ENCODE measurements at places on chromosomes 1 and 21.

DNA sequence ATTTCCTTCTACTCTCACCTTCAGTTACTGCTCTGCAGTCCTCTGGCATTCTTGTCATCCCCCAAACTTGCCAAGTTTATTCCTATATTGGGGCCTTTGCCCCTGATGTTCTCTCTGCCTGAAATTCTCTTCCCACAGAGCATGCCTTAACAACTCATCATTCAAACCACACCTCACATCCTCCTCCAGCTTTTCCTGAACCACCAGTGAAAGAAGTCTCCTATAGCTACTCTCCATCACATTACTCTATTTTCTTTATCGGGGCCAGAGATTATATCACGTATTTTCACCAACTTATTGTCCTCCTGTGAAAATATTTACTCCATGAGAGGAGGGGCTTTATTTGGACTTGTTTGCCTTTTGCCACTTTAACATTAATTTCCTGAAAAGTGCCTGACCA is 32.1 kb downstream of the EXTL2 start:
- no peak for DNase-seq

- DNase-seq = no peak
These were observed 113.1 kb downstream of the ATP5PO start for GRCh38 chr21:33802481-33802880.

GRCh38 chr1:221509575-221510355 is 232.1 kb downstream of the DUSP10 start:
- DNase-seq = no peak

GRCh38 chr1:154547105-154547732 is 11.2 kb downstream of the UBE2Q1 start:
- DNase-seq = no peak

DNA sequence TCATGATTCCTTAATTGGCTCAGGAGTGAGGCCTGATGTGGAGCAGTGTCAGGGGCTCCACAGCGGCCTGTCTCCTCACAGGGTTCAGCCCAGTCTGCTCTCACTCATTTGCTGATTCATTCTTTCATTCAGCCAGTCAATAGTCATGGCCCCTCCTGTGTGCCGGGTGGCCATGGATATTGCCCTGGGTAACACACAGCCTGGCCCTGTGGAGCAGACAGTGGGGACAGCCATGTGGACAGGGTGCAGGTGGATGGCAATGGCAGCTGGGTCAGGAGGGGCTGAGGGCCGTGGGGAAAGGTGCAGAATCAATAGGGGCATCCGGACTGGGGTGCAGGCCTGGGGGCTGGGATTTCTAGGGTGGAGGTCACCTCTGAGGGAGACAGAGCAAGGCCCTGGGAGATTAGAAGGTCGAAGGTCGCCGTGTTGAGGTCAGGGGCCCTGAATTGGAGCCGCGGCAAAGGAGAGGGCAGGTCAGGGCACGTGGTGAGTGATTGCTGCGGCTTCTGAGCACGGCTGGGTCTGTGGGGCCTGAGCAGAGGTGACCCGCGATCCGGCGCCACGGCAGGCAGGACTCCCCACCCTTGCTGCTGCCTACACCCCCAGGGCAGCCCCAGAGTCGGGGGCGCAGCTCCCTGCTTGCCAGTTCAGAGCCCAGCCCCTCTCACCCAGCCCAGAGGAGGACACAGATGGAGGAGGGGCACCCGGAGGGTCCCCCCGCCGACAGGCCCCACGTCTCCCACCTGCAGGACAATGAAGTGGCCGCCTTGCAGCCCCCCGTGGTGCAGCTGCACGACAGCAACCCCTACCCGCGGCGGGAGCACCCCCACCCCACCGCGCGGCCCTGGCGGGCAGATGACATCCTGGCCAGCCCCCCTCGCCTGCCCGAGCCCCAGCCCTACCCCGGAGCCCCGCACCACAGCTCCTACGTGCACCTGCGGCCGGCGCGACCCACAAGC is 33.4 kb downstream of the SLC19A1 start:
- no peak for DNase-seq

- DNase-seq = peak; percentile 61
These were observed 273.4 kb upstream of the CACYBP start for GRCh38 chr1:174726167-174726879.

DNA sequence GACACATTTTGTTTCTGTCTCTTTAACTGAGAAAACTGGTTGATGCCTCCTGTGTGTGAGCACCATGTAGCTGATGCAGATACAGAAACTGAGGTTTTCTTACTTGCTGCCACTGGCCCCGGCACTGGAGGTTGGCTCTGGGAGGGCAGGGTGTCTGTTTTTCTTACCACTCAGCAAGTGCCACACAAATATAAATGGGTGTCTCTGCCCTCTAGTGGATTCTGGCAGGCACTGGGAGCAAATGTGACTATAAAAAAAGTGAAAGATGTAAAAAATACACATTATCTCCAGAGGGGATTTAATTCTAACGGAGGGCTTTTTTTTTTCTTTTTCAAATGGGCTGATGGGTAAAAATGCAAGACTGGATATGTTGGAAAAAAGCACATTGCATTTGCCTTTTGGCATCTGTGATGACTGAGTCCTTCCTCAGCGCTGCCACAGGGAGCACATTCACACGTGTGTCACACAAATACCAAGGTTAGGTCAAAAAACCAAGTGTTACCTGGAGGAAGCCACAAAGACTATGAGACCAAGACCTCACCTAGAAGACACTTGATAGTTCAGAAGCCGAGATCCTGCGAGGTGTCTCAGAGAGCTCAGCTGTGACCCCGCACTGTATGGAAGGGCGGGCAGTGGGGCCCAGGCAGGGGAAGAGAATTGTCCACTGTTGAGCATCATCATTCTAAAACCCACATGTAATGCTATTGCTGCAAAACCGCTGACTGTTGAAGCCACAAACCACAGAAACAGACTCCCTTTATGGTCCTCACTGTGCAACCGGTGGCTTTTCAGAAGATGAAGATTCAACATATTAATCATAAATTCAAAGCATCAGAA is 18.9 kb downstream of the PGBD2 start:
- DNase-seq = peak; percentile 54

GRCh38 chr1:228101994-228102790 is 933 bp downstream of the C1orf35 start:
- no peak for DNase-seq

- no peak for DNase-seq
These were observed 47.9 kb downstream of the SUSD4 start for GRCh38 chr1:223316082-223316481.

GRCh38 chr1:225508538-225509375 is 80.9 kb upstream of the LBR start:
- DNase-seq = peak; percentile 11

DNA sequence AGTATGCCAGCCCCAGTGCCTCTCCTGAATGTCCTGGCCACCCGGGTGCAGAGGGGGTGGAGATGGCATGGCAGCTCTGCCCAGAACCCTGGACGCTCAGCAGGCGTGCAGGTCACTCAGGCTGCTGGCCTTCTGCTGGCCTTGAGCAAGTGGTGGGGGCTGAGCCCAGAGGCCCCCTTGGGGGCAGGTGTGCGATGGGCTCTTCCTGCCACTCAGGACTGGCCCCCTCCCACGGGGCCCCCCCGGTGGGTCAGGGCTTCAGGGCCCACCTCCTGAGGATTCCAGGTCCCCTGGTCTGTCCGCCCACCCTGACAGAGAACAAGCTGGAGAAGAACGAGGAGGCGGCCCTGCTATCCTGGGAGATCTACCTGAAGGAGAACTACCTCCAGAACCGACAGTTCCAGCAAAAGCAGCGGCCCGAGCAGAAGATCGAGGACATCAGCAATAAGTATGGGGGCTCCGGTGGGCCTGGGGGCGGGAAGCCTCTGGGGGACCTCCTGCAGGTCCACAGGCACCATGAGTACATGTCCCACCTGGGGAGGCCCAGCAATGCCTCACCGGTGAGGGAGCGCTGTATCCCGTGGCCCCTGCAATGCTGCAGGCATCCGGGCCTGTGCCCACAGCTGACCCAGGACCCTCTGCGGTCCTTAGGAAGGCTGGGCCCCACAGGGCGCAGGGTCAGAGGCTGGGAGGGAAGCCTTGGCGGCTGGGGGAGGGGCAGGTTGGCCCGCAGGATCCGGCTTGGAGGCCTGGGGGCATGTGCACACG is 37.0 kb upstream of the LRRC3 start:
- no peak for DNase-seq

- no peak for DNase-seq
These were observed 391 bp downstream of the AGT start for GRCh38 chr1:230713547-230713914.

DNA sequence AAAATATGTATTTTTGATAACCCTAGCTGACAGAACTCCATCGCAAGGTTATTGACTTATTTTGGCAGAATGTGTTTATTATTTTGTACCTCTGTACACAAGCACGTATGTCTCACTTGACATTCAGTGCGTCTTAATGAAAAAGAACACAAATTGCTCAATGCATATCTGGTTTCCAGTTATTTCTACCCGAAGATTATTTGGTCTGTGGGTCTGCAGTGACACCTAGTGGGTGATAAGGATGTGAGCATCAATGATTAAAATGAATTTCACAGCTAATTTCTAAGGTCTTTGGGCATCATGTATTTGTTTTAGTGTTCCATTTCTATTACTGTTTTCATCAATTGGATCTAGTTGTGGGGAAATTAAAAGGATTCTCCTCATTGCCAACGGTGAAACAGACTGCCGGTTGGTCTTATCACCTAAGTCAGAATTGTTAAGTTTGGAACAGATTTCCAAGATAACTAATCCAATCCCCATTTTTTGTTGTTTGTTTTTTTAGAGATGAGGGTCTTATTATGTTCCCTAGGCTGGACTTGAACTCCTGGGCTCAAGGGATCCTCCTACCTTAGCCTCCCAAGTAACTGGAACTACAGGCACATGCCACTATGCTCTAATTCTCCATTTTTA is 13.9 kb downstream of the DDX20 start:
- no peak for DNase-seq

DNA sequence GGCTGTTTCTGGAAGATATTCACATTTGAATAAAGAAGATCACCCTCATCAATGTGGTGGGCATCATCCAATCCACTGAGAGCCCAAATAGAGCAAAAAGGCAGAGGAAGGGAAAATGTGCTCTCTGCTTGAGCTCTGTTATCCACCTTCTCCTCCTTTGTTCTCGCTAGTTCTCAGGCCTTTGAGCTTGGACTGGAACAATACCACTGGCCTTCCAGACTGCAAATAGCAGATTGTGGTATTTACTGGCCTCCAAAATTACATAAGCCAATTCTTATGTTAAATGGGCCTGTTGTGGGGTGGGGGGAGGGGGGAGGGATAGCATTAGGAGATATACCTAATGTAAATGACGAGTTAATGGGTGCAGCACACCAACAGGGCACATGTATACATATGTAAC is 219.3 kb downstream of the C1orf94 start:
- DNase-seq = no peak

Data from hippocampal formation (tissue), 2 donors.